A549 treated with dexamethasone at 1 μM for 4 hours (cell line): ENCODE measurements at places on chromosomes 1 and 21. TPM values are rescaled to one million over a fixed set of nuclear protein-coding genes. Genes with fewer than 3 reads are reported as not detected.

MXRA8 gene
- 0.07 to 0.29 TPM (median 0.12 TPM) in 4 of 5 replicates, not detected in the other for total RNA-seq

PLXNA2 gene
- 2.6 to 5.0 TPM (median 4.6 TPM) in 5 replicates for total RNA-seq

PCP4 gene
- not detected in 5 replicates for total RNA-seq

PTPRC gene
- total RNA-seq = not detected in 5 replicates

RIPPLY3 gene
- 0.40 to 0.60 TPM (median 0.45 TPM) in 5 replicates for total RNA-seq

KPRP gene
- total RNA-seq = not detected in 5 replicates

C8A gene
- total RNA-seq = not detected in 5 replicates

CDC42BPA gene
- total RNA-seq = 8.7 to 12.8 TPM (median 11.4 TPM) in 5 replicates

NBPF6 gene
- not detected in 5 replicates for total RNA-seq

DMBX1 gene
- 0.55 to 1.0 TPM (median 0.87 TPM) in 5 replicates for total RNA-seq

PTCH2 gene
- total RNA-seq = 0.12 to 0.26 TPM (median 0.17 TPM) in 5 replicates

CRTC2 gene
- 28.6 to 41.0 TPM (median 38.1 TPM) in 5 replicates for total RNA-seq

CDK11A gene
- 15.4 to 25.1 TPM (median 21.7 TPM) in 5 replicates for total RNA-seq

SH3BP5L gene
- total RNA-seq = 16.8 to 25.6 TPM (median 22.6 TPM) in 5 replicates

FMO1 gene
- total RNA-seq = not detected in 5 replicates

KCND3 gene
- total RNA-seq = 0.02 TPM in 3 of 5 replicates, not detected in the others

SPATA46 gene
- total RNA-seq = not detected in 5 replicates

KRTAP10-3 gene
- not detected in 5 replicates for total RNA-seq

CRNN gene
- total RNA-seq = not detected in 5 replicates

SAMSN1 gene
- 0.06 TPM in 1 of 5 replicates, not detected in the others for total RNA-seq

CITED4 gene
- total RNA-seq = 54.7 to 111 TPM (median 82.3 TPM) in 5 replicates
